Activated CD4-positive, CD25-positive, alpha-beta regulatory T cell treated with anti-CD3 and anti-CD28 coated beads, Interleukin-2, amount 50 U/mL, for 16 hours (primary cell): ENCODE measurements at places on chromosomes 7 and 10.

DNA sequence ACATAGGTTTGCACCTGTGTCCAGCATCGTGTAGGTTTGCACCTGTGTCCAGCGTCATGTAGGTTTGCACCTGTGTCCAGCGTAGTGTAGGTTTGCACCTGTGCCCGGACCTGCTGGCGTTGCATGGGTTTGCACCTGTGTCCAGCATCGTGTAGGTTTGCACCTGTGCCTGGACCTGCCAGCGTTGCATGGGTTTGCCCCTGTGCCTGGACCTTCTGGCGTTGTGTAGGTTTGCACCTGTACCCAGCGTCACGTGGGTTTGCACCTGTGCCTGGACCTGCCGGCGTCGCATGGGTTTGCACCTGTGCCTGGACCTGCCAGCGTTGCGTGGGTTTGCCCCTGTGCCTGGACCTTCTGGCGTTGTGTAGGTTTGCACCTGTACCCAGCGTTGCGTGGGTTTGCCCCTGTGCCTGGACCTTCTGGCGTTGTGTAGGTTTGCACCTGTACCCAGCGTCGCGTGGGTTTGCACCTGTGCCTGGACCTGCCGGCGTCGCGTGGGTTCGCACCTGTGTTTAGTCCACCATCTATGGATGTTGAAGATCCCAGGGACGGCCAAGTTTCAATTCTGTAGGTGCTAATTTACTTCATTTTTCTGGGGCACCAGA lies 158.0 kb downstream of the WDR37 start:
- DNase-seq: no peak

DNA sequence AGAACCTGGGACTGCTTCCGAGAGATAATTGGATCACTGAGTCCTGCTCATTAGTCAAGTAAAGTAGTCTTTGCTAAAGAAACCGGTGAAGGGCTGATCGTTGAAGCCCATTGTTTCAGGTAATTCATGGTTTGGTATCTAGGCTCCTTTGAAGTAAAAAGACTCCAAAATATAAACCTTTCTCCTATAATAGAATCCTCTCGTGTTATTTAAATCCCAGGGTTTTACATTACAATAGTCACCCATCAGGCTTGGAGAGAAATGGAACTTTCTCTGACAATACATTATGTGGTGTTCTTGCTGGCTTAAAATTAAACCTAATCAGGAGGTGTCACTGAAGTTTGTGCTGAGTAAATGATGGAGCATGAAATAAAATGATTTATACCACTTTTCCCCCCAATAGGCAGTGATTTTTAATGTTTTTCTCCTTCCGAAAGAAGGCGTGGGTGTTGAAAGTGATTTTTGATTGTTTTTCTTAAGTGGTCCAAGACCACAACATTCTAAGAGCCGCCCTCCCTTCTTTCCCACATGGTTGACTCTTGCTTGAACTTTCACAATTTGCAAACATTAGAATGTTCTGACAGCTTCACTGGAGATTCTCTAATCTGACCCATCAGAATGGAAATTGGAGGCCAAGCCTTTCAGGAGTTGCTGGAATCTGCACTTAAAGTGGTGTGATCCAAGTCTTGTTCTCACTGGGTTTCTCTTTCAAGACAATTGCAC lies 44.2 kb downstream of the LRMDA start:
- DNase-seq: no peak

DNA sequence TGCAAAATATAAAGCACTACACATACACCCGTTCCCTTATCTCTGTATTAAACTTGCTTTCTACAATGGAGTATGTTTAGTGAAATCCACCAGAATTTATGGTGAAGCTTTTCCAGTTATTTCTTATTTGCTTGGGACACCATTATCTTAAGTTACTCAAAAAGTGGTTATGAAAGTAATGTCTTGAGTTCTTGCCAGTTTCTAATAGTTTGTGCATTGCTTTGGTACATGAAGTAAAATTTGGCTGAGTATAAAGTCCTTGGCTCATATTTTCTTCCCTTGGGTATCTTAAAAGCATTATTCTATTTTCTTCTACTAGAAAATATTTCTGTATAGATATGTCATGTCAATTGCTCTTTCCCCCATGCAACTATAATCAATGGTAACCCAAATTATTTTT lies 85.2 kb downstream of the POLR1F start:
- DNase-seq: no peak

DNA sequence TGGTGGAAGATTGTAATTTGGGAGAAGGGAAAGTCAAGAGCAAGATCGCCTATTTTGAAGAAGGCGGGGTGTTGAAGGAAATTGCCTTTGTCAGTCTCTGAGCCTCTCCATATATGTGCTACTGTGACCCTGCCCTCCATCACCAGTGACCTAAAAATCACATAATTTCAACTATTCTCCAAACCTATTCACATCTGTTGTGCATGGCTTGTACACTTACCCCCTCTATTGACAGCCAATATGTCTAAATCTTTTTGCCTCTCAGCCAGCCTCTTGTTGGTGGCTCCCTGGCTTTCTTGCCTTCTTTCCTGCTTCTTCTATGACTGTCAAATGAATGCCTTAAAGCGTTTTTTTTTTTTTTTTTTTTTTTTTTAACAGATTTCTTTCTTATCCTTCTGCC lies 295.6 kb downstream of the AUTS2 start:
- no peak for DNase-seq
